GM04504 (cell line): ENCODE measurements at places on chromosomes 6 and 20.
A peak's percentile ranks its signal among the peaks of the same experiment; 100 is the strongest.

- peak; percentile 69 for DNase-seq
These were observed 102.6 kb upstream of the TNFAIP3 start for GRCh38 chr6:137764464-137764863.

DNA sequence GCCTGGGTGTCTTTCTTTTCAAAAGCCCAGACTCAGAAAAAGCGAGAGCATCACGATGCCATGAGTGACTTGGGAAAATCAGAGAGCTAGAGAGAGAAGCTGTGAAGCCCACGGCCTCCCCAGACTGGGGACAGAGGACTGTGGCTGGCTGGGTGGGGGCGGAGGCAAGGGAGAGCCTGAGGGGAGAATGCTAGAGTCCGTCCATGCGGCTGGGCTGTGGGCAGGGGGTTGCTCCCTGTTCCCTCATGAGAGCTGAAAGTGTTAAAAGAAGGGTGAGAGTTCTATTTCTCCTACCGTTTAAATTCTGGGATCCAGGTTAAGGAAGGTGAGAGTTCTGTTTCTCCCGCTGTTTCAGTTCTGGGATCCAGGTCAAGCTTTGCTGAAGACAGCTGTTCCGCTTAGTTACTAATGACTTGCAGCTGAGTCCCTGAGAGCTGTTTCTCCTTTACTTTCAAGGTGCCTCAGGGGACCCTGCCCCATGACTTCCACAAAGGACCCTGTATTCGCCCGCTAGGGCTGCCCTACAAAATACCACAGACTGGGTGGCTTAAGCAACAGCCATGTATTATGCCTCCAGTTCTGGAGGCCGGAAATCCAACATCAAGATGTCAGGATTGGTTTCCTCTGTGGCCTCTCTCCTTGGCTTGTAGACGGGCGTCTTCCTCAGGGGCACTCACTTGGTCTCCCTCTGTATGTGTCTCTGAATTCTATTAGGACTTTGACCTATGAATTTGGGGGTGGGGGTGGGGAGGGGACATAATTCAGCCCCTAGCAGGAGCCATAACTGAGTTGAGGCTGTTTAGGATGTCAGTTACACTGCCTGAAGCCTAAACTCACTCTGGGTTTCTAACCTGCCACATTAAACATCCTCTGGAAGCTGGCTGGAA is 127.0 kb downstream of the PXDC1 start:
- no peak for DNase-seq

- no peak for DNase-seq
These were observed 395.9 kb downstream of the PREX1 start for GRCh38 chr20:48431653-48432493.

DNA sequence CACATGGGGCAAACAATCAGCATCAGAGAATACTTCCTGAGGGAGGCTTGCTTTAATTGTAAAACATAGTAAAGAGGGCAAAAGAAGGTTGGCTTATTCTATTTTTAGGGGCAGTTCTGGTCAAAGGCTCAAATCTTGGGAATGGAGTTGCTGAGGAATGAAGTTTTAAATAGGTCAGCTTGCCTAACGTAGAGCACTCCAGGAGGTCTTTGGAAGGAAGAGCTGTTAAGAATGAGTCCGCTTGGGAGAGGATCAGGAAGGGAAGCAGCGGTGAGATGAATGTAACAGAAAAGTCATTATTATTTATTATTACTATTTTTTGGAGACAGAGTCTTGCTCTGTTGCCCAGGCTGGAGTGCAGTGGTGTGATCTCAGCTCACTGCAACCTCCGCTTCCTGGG is 108.7 kb downstream of the ZFAND3 start:
- DNase-seq: no peak

GRCh38 chr20:36493051-36493800 is 48.1 kb upstream of the MYL9 start:
- no peak for DNase-seq

GRCh38 chr6:41735427-41736185 is at the start of gene TFEB:
TSS of gene TFEB (minus strand) at chr6:41735608. CDS start at chr6:41691213, 44,395 bp downstream.
- peak; percentile 71 for DNase-seq

- no peak for DNase-seq
These were observed 41.9 kb downstream of the PTGIS start for GRCh38 chr20:49526056-49526455.

DNA sequence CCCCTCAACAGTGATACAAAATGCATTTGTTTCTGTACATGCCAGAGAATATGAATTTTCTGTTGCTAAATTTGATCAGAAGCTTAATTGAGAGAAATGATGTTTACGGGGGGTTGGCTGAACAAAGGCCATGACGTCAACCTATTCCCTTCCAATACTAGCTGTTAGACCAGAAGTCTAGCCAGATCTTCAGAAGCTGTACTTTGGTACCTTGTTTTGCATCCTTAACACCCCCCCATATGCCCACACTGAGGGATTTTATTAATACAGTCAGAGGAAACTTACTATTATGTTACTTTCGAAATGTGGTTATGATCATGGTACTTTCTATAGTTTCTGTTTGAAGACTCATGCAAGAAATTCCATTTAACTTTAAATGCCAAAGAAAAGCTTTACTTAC is 3.1 kb downstream of the NCOA7 start:
- no peak for DNase-seq
